ENCODE measurements at places on chromosomes 2 and 18. TPM values are rescaled to one million over a fixed set of nuclear protein-coding genes. Genes with fewer than 3 reads are reported as not detected.

KATNAL2 gene
- total RNA-seq, result 59.7 TPM

TMEM178A gene
- total RNA-seq, result 3.3 TPM

GALNT13 gene
- total RNA-seq, result 0.13 TPM

B3GNT7 gene
- total RNA-seq, result 19.2 TPM

NCKAP5 gene
- 1.2 TPM for total RNA-seq

CYP27C1 gene
- total RNA-seq, result 0.40 TPM

HOXD10 gene
- total RNA-seq, result not detected

RBM44 gene
- total RNA-seq, result 1.2 TPM

DNA sequence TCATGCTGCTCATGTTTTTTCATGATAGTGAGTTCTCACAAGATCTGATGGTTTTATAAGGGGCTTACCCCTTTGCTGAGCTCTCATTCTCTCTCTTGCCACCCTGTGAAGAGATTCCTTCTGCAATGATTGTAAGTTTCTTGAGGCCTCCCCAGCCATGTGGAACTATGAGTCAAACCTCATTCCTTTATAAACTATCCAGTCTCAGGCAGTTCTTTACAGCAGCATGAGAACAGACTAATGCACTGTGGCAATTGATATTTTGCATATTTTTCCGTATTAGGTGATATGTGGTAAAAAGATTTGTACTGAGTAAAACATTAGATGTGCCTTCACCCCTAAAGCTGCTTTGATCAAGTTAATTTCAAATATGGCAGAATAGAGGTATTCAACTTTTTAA, 48.8 kb downstream of the RAB27B start:
- H3K4me3 ChIP-seq, result no peak overlapping the region
- no peaks in the 10 kb centered on the region for H3K36me3 ChIP-seq

GRCh38 chr2:148936857-148937450, 61.9 kb downstream of the KIF5C start:
- H3K27ac ChIP-seq, result no peak overlapping the region
- no peaks in the 10 kb centered on the region for H3K27me3 ChIP-seq
- no peak overlapping the region for H3K4me3 ChIP-seq
- no peaks in the 10 kb centered on the region for H3K4me1 ChIP-seq
- peak; percentile 31 for DNase-seq

GRCh38 chr2:18930971-18931370, 341.6 kb upstream of the NT5C1B start:
- no peaks in the 10 kb centered on the region for H3K36me3 ChIP-seq
- peaks cover 11% of the 10 kb centered on the region for H3K4me1 ChIP-seq
- no peak for DNase-seq
- H3K27ac ChIP-seq, result no peak overlapping the region
- H3K27me3 ChIP-seq, result no peaks in the 10 kb centered on the region

GRCh38 chr2:20192781-20193180, 32.1 kb downstream of the SDC1 start:
- DNase-seq, result no peak
- H3K4me3 ChIP-seq, result no peak overlapping the region

GRCh38 chr2:141200191-141200590, 930.6 kb downstream of the LRP1B start:
- H3K4me3 ChIP-seq, result no peak overlapping the region
- H3K4me1 ChIP-seq, result no peaks in the 10 kb centered on the region
- no peaks in the 10 kb centered on the region for H3K27me3 ChIP-seq

DNA sequence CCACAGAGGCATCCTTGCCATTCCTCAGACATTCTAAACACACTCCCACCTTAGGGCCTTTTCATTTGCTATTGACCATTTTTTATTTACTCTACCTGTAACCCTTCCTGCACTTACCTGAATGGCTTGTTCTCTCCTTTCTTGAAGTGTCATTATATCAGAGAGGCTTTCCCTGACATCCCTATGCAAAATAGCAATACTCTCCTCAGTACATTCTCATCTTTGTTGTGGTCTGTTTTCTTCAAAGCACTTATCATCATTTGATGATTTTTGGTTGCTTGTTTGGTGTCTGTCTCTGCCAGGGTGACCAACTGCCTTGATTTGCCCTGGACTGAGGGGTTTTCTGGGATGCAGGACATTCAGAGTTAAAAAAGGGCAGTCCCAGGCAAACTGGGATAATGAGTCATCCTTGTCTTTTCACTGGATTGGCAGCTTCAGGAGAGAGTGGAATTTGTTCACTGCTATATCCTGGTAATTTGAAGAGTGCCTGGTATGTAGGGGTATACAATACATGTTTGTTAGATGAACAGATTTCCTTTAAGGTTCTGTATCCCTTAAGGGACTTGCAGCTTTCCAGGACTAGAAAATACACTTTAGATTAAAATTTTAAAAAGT, 102.4 kb downstream of the BABAM2 start:
- H3K4me1 ChIP-seq, result peaks cover 12% of the 10 kb centered on the region
- no peaks in the 10 kb centered on the region for H3K36me3 ChIP-seq
- DNase-seq, result no peak
- no peak overlapping the region for H3K4me3 ChIP-seq
- no peaks in the 10 kb centered on the region for H3K27me3 ChIP-seq
- no peak overlapping the region for H3K27ac ChIP-seq

DNA sequence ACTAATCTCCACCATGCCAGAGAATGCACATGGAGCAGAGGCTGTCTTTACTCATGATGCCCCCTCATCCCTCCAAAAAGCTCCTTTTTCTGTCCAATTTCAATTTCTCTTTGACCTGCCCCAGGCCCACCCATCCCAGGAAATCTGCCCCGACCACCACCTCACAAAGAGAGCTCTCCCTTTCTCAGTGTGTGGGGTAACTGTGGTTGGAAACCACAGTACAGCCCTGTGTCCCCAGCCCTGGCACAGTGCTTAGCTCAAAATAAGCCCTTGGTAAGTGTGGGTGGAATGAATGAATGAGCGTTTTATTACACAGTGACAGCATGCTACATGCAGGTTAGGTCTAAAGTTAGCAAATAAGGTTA, 43.7 kb upstream of the CAB39 start:
- no peak for DNase-seq
- no peak overlapping the region for H3K4me3 ChIP-seq
- no peaks in the 10 kb centered on the region for H3K36me3 ChIP-seq
- H3K4me1 ChIP-seq, result peaks cover 8% of the 10 kb centered on the region

DNA sequence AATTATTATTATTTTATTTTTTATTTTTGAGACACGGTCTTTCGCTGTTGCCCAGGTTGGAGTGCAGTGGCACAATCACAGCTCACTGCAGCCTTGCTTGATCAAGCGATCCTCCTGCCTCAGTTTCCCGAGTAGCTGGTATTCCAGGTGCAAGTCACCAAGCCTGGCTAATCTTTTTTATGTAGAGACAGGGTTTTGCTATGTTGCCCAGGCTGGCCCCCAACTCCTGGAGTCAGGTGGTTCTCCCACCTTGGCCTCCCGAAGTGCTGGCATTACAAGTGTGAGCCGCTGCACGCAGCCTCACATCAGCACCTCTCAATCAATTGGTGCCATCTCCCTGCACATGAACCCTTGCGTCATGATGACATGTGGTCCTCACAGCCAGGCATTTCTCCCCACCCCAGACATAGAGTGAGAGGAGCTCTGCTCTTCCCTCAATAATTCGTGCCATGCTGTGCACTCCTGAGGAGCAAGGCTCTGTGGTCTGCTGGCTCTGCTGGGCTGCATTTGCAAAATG, 5.9 kb downstream of the INPP5D start:
- H3K4me3 ChIP-seq, result no peak overlapping the region
- no peaks in the 10 kb centered on the region for H3K4me1 ChIP-seq
- H3K36me3 ChIP-seq, result no peaks in the 10 kb centered on the region
- H3K27me3 ChIP-seq, result no peaks in the 10 kb centered on the region
- H3K27ac ChIP-seq, result no peak overlapping the region

DNA sequence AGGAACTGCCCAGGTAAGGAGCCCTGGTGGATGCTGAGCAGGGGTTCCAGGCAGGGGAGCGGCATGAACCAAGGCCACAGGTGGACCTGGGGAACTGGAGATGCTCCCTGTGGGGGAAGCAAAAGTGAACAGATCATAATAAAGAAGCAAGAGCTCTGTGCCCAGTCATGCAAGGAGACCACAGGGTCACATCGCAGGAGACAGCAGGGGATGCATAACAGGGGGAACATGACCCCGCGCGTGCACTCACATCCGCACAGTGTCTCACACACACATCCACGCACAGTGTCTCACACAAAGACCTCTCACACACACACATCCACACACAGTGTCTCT, 473.3 kb upstream of the HS6ST1 start:
- H3K27ac ChIP-seq, result no peak overlapping the region
- H3K4me1 ChIP-seq, result peaks cover 8% of the 10 kb centered on the region
- no peak for DNase-seq
- H3K27me3 ChIP-seq, result no peaks in the 10 kb centered on the region

GRCh38 chr2:3340144-3340543, 37.5 kb downstream of the EIPR1 start:
- no peak overlapping the region for H3K4me3 ChIP-seq
- H3K27me3 ChIP-seq, result no peaks in the 10 kb centered on the region
- no peak overlapping the region for H3K27ac ChIP-seq
- no peaks in the 10 kb centered on the region for H3K36me3 ChIP-seq
- H3K4me1 ChIP-seq, result no peaks in the 10 kb centered on the region

- no peak overlapping the region for H3K4me3 ChIP-seq
- no peaks in the 10 kb centered on the region for H3K27me3 ChIP-seq
- DNase-seq, result no peak
- no peak overlapping the region for H3K27ac ChIP-seq
These were observed 279.0 kb downstream of the AFF3 start for GRCh38 chr2:99863236-99863902.

DNA sequence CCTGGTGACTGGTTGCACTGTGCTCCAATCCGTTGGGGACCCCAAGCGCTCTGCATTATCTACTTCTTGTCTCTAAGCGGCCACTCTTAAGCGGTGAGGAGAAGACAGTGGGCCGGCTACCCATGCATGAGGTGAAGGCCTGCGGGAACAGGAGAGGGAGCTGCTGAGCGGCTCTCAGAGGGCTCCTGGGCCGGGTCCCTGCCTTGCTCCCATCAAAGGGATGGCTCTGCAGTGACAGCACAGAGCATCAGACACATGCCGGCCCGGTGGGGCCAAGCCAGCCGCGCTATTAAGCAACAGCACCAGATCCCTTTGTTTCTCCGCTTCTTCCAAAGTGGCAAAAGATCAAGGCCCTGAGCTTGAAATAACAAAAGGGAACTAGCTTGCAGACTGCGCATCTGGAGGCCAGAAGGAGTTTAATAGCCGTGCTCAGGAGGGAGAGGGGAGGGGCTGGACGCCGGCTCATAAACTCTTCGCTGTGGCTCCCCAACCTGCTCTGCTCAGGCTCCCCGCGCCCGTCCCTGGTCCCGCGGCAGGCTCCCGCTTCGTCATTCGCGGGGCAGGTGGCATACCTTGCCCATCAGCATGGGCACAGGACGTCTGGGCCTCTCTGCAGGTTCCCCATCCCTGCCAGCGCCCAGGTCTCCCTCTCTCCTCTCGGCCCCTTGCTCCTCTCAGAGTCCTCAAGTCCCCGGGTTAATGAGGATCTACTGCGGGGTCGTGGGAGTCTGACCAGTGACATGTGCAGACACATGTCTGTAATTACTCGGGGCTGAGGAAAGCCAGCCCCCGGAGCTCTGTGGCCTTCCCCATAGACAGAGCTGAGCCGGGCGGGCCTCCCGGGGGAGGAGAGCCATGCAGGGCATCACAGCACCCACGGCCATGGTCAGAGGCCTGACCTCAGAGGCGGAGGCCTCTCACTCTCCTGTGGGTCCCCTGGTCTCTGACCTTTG, 96.7 kb downstream of the ASB1 start:
- no peaks in the 10 kb centered on the region for H3K27me3 ChIP-seq
- H3K36me3 ChIP-seq, result no peaks in the 10 kb centered on the region
- H3K4me3 ChIP-seq, result no peak overlapping the region
- DNase-seq, result peak; percentile 11

GRCh38 chr2:225165052-225165451, 122.8 kb upstream of the DOCK10 start:
- DNase-seq, result no peak
- H3K4me1 ChIP-seq, result peaks cover 1% of the 10 kb centered on the region
- no peak overlapping the region for H3K27ac ChIP-seq

DNA sequence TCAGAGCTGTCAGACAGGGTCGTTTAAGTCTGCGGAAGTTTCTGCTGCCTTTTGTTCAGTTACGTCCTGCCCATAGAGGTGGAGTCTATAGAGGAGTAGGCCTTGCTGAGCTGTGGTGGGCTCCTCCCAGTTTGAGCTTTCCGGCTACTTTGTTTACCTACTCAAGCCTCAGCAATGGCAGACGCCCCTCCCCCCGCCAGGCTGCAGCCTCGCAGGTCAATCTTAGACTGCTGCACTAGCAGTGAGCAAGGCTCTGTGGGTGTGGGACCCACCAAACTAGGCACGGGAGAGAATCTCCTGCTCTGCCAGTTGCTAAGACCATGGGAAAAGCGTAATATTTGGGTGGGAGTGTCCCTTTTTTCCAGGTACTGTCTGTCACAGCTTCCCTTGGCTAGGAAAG, 86.5 kb downstream of the EFEMP1 start:
- peaks cover 23% of the 10 kb centered on the region for H3K4me1 ChIP-seq
- no peak overlapping the region for H3K4me3 ChIP-seq
- H3K27me3 ChIP-seq, result no peaks in the 10 kb centered on the region

GRCh38 chr2:7992612-7993602, 688.9 kb upstream of the ID2 start:
- no peak overlapping the region for H3K4me3 ChIP-seq
- peaks cover 10% of the 10 kb centered on the region for H3K4me1 ChIP-seq
- H3K27me3 ChIP-seq, result no peaks in the 10 kb centered on the region
- DNase-seq, result no peak
- no peak overlapping the region for H3K27ac ChIP-seq
- H3K36me3 ChIP-seq, result no peaks in the 10 kb centered on the region

DNA sequence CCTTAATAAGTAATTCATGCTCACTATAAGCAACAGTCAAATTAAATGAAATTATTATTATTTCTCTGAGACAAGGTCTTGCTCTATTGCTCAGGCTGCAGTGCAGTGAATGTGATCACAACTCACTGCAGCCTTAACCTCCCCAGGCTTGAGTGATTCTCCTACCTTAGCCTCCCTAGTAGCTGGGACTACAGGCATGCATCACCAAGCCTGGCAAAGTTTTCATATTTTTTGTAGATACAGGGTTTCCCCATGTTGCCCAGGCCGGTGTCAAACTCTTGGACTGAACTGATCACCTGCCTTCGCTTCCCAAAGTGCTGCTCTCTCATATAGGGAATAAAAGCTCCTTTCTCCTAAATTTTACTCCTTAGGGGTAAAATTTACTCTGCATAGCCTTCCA, 74.9 kb upstream of the GAREM1 start:
- no peak overlapping the region for H3K27ac ChIP-seq
- no peak overlapping the region for H3K4me3 ChIP-seq
- H3K27me3 ChIP-seq, result no peaks in the 10 kb centered on the region
- no peak for DNase-seq
- H3K4me1 ChIP-seq, result no peaks in the 10 kb centered on the region

GRCh38 chr2:37052600-37053332, 31.4 kb downstream of the HEATR5B start:
- no peak overlapping the region for H3K4me3 ChIP-seq
- H3K36me3 ChIP-seq, result peaks cover 24% of the 10 kb centered on the region
- H3K27me3 ChIP-seq, result no peaks in the 10 kb centered on the region
- H3K4me1 ChIP-seq, result no peaks in the 10 kb centered on the region
- no peak overlapping the region for H3K27ac ChIP-seq

All from thyroid gland (tissue), 4 donors.